ENCODE measurements at places on chromosomes 5 and 9.

GRCh38 chr5:5699062-5699461 is 276.6 kb downstream of the ICE1 start:
- no peak for DNase-seq

DNA sequence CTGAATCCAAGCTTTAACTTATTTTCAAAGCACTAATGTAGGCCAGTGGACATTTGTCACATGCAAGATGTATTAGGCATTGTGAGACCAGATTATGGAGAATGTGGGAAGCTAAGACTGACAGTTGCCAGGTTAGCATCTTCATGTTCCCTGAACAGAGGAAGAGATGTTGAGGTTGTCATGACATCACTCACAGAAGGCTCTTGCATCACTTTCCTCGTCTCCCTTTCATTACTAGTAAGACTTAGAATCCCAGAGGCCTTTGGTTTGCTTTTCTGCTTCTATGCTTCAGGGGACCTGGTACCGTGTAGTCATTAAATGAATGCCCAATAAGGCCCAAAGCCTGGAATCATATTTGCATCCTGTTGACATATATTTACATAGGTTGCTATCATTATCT is 76.4 kb upstream of the RPS23 start:
- no peak for DNase-seq

GRCh38 chr9:134416385-134417015 is 90.2 kb downstream of the RXRA start:
- DNase-seq, result no peak

- DNase-seq, result no peak
Measured at GRCh38 chr9:90385146-90385545, 257.5 kb downstream of the DIRAS2 start.

GRCh38 chr9:88993327-88993726 is 2.1 kb downstream of the S1PR3 start:
- DNase-seq, result no peak

DNA sequence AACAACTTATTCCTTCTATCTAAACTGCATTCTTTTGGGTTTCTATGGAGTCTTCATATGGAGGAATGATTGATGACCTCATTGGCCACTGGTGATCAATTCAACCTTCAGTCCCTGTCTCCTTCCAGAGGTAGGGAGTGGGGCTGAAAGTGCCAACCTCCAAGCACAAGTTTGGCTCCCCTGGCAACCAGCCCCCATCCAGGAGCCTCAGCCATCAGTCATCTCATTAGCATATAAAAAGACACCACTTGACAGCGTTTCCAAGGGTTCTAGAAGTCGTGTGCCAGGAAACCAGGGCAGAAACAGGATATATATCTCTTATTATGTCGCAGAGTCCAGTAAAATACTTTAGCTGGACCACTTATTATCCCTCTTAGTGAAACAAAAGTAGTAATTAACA is 9.8 kb downstream of the SLC31A2 start:
- DNase-seq, result no peak

- DNase-seq, result no peak
Measured at GRCh38 chr5:122470365-122470764, 158.3 kb downstream of the SNCAIP start.

GRCh38 chr9:25808554-25808953 is 130.3 kb upstream of the TUSC1 start:
- no peak for DNase-seq

GRCh38 chr5:12704955-12705354 is 800.7 kb upstream of the CTNND2 start:
- DNase-seq, result no peak

DNA sequence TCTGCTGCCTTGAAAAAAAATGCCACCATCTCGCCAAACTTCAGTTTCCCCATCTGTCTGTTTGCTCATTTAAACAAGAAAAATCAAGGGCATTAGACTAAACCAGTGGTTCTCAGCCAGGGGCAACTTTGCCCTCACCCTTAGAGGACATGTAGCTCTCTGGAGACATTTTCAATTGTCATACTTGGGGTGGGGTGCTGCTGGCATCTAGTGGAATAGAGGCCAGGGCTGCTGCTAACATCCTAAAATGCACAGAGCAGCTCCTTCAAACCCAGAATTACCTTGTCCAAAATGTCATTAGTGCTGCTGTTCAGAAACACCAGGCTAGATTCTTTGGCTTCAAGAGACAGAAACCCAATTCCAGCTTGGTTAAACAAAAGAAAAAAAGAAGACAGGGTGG is 71.1 kb upstream of the FOXE1 start:
- no peak for DNase-seq

GRCh38 chr5:137453483-137454080 is 45.5 kb downstream of the SPOCK1 start:
- DNase-seq, result no peak

DNA sequence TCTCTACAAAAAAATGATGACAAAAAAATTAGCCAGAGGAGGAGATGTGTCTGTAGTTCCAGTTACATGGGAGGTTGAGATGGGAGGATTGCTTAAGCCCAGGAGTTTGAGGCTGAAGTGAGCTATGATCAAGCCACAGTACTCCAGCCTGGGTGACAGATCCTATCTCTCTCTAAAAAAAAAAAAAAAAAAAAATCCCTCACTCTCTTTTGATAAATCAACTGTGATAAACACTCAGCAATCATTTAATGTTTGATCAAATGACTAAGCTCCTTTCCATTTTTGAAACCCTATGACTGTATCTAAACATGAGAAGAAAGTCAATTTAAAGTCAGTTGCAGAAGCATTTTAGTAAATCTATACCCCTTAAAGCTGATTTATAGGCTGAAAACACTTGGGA is 112.1 kb upstream of the IL6ST start:
- no peak for DNase-seq

GRCh38 chr5:108649106-108649505 is 98.6 kb upstream of the FER start:
- DNase-seq, result no peak

- peak; percentile 61 for DNase-seq
Measured at GRCh38 chr9:84697509-84698114, 28.1 kb downstream of the NTRK2 start.

DNA sequence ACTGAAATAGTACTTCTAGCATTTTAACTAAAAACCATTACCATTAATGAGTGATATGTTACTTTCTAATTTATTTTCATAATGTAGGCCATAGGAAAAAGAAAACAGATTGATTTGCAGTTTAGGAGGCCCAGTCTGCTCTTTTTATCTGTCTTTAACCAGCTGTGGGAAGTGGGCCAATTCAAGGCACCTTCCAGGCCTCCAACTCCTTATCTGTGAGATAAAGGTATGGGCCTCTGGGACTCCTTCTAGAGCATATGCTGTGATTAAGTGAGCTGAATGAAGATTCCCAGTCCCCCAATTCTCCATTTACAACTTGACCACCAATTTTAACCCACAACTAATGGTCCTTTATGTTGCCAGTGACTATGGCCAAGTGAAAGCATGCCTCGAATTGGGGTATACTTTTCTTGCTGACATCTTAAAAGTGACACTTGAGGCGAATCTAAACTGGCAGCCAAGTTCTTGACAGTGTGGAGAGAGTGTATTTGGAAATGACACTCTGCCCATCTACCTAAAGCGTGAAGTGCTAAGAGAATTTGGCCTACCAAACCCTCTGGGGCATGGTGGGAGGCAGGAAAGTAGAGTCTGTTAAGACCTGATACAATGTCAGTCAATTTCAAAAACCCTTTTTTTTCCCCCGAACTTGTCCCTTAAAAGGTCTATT is 88.3 kb downstream of the PIK3R1 start:
- DNase-seq, result no peak

- DNase-seq, result no peak
Measured at GRCh38 chr9:112631313-112632070, 86.4 kb downstream of the INIP start.

DNA sequence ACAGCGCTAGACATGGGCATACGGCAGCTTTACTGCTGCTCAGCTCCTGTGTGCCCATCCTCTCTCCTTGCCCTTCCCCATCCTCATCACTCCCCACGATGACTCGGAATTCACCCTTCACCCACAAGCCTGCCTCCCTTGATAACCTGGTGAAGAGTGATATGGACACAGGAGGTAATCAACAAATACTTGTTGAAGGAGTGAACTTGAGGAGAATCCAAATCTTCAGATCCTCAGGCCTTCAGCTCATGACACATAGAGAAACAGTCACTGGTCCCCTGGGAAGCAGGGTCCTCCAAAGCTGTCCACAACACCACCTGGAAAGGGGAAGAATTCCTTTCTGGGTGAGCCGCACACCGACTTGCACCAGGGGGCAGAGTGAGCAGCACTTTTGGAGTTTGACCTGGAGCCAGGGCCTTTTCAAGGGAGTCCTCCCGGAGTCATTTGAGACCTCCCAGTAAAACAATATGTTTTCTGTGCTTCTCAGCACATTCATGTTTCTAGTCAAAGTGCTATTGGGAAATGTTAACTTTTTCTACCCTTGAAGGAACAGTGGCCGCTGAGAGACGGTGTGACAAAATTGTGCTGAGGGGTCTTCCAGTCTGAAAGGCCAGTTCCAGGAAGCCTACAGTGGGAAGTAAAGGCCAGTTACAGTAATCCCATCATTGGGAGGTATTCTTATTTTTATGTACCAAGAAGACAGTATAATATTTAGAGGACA is 332.3 kb downstream of the CWC27 start:
- DNase-seq, result peak; percentile 14

- no peak for DNase-seq
Measured at GRCh38 chr5:121292664-121293063, 559.0 kb upstream of the FTMT start.

- no peak for DNase-seq
Measured at GRCh38 chr5:107361945-107362344, 308.8 kb downstream of the EFNA5 start.

DNA sequence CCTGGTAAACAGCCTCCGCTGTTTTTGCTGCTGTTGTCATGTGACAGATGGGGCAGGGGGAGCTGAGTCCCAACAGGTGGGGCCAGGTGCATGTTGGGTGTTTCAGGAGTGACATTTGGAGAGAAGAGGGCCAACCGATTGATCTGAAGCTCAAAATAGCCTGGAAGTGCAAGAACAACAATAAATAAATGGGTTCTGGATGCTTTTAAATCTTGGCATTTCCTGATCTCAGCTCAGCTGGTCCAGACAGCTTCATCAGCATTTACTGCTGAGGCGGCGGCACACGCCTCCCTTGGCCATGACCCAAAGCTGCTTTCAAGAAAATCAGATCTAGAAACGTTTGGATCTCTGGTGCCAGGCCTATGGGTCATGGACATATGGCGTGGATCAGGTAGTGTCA is 70.5 kb downstream of the PPARGC1B start:
- no peak for DNase-seq

- no peak for DNase-seq
Measured at GRCh38 chr5:42089705-42090104, 164.6 kb downstream of the FBXO4 start.

DNA sequence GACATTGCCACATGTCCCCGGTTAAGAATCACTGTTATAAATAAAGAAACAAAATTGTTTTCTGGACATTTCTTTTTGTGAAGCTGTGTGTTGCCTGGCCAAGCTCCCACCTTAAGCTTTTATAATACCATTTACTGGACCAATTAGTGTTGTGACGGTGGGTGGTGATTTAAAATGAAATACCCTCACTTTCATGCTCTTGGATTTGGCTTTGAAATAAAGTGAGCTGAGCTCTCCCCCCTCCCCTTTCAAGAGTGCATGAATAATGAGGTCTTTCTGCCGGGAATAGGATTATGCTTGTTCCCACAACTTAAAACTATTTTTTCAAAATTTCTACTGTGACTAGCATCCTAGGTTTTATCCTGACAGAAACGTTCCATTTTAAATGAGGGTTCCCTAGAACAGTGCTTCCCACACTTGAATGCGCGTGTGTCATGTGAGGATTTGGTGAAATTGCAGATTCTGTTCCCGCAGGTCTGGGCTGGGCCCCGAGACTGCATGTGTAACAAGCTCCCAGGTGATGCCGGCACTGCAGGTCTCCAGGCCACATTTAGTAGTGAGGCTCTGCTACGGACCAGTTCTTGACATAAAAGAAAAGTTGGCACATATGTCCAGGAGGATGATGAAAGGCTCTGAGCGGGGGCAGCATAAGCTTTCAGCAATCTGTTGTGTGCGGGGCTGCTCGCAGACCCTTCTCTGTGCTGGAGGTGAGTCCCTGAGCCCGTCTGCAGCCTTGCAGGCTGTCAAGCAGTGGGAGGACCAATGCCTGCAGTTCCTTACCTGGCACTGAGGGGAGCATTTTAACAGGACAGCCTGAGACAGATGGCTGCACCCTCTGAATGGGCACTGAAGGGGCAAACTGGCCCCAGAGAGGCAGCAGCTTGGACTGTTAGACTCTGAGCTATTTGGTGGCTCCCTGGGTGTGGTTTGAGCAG is 24.4 kb downstream of the IQGAP2 start:
- DNase-seq, result no peak

- DNase-seq, result no peak
Measured at GRCh38 chr5:12951846-12952245, 992.6 kb downstream of the DNAH5 start.

GRCh38 chr5:135073761-135074345 is 39.8 kb upstream of the PITX1 start:
- DNase-seq, result no peak

- no peak for DNase-seq
Measured at GRCh38 chr9:5614192-5614591, 14.7 kb upstream of the RIC1 start.

- DNase-seq, result no peak
Measured at GRCh38 chr9:74499111-74499601, 2.0 kb downstream of the RORB start.

DNA sequence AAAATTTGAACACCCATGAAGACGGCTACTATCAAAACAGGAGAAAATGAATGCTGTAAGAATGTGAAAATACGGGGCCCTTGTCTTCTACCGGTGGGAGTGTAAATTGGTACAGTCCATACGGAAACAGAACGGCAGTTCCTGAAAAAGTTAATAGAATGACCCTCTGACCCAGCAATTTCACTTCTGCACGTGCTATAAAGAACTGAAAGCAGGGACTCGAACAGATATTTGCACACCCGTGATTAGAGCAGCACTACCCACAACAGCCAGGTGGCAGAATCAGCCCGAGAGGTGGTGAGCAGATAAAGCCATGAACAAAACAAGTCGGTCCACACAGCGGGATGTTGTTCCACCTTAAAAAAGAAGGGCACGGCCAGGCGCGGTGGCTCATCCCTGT is 22.6 kb upstream of the SLC12A7 start:
- DNase-seq, result no peak

DNA sequence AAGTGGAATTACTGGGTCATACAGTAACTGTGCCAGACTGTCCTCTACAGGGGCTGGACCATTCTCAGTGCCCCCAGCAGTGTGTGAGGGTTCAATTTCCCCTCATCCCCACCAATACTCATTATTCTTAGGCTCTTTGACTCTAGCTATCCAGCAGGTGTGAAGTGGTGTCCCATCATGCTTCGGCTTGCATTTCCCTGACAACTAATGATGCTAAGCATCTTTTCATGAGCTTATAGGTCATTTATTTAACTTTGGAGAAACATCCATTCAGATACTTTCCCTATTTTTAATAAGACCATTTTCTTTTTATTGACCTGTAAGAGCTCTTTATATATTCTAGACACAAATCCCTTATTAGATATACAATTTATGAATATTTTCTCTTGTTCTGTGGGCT is 63.6 kb downstream of the ADAMTS2 start:
- no peak for DNase-seq

DNA sequence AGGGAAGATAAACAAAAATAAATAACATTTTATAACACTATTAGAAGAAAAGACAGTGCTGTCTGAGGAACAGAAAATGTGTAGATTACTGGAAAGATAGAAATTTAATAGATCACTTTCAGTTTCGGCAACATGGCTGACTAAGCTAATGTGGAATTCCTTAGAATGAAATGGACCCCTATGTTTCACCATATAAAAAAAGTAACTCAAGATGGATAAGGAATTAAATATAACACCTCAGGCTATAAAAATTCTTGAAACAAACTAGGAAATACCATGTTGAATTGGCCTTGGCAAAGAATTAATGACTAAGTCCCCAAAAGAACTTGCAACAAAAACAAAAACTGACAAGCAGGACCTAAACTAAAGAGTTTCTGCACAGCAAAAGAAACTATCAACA is 558.3 kb downstream of the CHSY3 start:
- no peak for DNase-seq

Measured in activated naive CD4-positive, alpha-beta T cell treated with Interleukin-2 at 50 U/mL for 16 hours (primary cell).